A549 treated with DMSO at 1 μM for 4 hours (cell line): ENCODE measurements at places on chromosomes 2 and 18. TPM values are rescaled to one million over a fixed set of nuclear protein-coding genes. Genes with fewer than 3 reads are reported as not detected.

The ZNF385B gene
- 0.20 TPM in 1 of 5 replicates, not detected in the others for total RNA-seq

The SCN7A gene
- total RNA-seq, result not detected in 5 replicates

The FLACC1 gene
- total RNA-seq, result 0.14 to 0.45 TPM in 2 of 5 replicates, not detected in the others

The POTEI gene
- total RNA-seq, result 0.01 TPM in 1 of 5 replicates, not detected in the others

The SERPINB11 gene
- total RNA-seq, result 0.07 to 0.08 TPM in 2 of 5 replicates, not detected in the others

The ACTR2 gene
- 151 to 199 TPM (median 174 TPM) in 5 replicates for total RNA-seq

The RASGRP3 gene
- total RNA-seq, result 1.0 to 3.2 TPM (median 1.6 TPM) in 5 replicates

The GNAL gene
- 6.7 to 7.8 TPM (median 6.8 TPM) in 5 replicates for total RNA-seq

The IL36RN gene
- 0.06 to 0.14 TPM (median 0.07 TPM) in 5 replicates for total RNA-seq

The NT5C1B gene
- total RNA-seq, result not detected in 5 replicates

The PLEKHH2 gene
- 0.90 to 1.5 TPM (median 0.94 TPM) in 5 replicates for total RNA-seq

The CGREF1 gene
- total RNA-seq, result 7.0 to 8.3 TPM (median 7.9 TPM) in 5 replicates

The CD302 gene
- 2.0 to 2.8 TPM (median 2.4 TPM) in 5 replicates for total RNA-seq

The PLA2R1 gene
- 1.8 to 3.8 TPM (median 2.5 TPM) in 5 replicates for total RNA-seq

The EN1 gene
- 0.66 to 1.0 TPM (median 0.84 TPM) in 5 replicates for total RNA-seq

The TRMT61B gene
- 15.9 to 18.2 TPM (median 17.7 TPM) in 5 replicates for total RNA-seq

The SLC14A1 gene
- 0.17 to 0.21 TPM (median 0.19 TPM) in 4 of 5 replicates, not detected in the other for total RNA-seq

The STEAP3 gene
- total RNA-seq, result 39.2 to 47.7 TPM (median 39.9 TPM) in 5 replicates

The ALKAL2 gene
- not detected in 5 replicates for total RNA-seq

The ACMSD gene
- not detected in 5 replicates for total RNA-seq

The GPR155 gene
- total RNA-seq, result 0.28 to 0.69 TPM (median 0.39 TPM) in 5 replicates

The NFE2L2 gene
- total RNA-seq, result 57.1 to 65.8 TPM (median 63.3 TPM) in 5 replicates

The CCDC68 gene
- total RNA-seq, result 3.2 to 5.8 TPM (median 3.9 TPM) in 5 replicates

The ANKRD62 gene
- total RNA-seq, result not detected in 5 replicates

The GPR45 gene
- not detected in 5 replicates for total RNA-seq

The LRATD1 gene
- 0.03 to 0.07 TPM in 2 of 5 replicates, not detected in the others for total RNA-seq

The AQP12B gene
- not detected in 5 replicates for total RNA-seq

The DTNB gene
- 9.2 to 11.2 TPM (median 10.4 TPM) in 5 replicates for total RNA-seq

The LIMS2 gene
- 4.5 to 6.0 TPM (median 5.1 TPM) in 5 replicates for total RNA-seq

The NT5DC4 gene
- not detected in 5 replicates for total RNA-seq

The ADAM23 gene
- total RNA-seq, result 8.8 to 10.2 TPM (median 10.0 TPM) in 5 replicates

The SLC16A14 gene
- 1.0 to 1.9 TPM (median 1.4 TPM) in 5 replicates for total RNA-seq

The SERPINB10 gene
- total RNA-seq, result 0.22 TPM in 1 of 5 replicates, not detected in the others

The SH3YL1 gene
- total RNA-seq, result 8.0 to 11.8 TPM (median 8.7 TPM) in 5 replicates

The MATN3 gene
- total RNA-seq, result 8.9 to 15.9 TPM (median 12.6 TPM) in 5 replicates

The DCDC2C gene
- total RNA-seq, result 0.15 to 0.50 TPM (median 0.36 TPM) in 5 replicates

The IL1F10 gene
- total RNA-seq, result not detected in 5 replicates

The SMYD1 gene
- total RNA-seq, result not detected in 5 replicates

The OR6B2 gene
- not detected in 5 replicates for total RNA-seq

The TANC1 gene
- 8.7 to 10.9 TPM (median 10.3 TPM) in 5 replicates for total RNA-seq

The ACYP2 gene
- total RNA-seq, result 6.8 to 9.1 TPM (median 7.8 TPM) in 5 replicates

The PJVK gene
- 0.72 to 1.9 TPM (median 1.6 TPM) in 5 replicates for total RNA-seq

The HJURP gene
- 86.1 to 88.2 TPM (median 87.1 TPM) in 5 replicates for total RNA-seq
